ENCODE measurements at places on chromosomes 4 and X. TPM values are rescaled to one million over a fixed set of nuclear protein-coding genes. Genes with fewer than 3 reads are reported as not detected.

MMRN1 gene
- total RNA-seq = not detected

VEGFC gene
- not detected for total RNA-seq

CENPVL2 gene
- not detected for total RNA-seq

DNA sequence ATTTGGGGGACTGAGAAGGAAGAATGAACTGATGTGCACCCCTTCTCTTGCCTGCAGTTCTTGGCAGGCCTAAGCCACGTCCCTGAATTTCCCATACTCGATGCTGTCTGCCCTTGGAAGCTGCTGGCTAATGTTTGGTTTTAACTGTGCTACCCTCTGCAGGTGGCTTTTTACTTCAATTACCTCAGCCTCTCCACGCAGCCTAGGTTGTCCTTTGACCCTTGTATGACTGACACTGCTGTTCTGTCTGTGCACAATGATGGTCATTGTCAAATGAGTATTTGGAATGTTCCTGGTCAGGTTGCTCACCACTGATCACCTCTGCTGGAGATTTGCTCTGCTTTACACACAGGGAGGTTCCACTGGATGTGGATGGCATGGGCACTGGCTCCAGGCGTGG lies 137.1 kb downstream of the ZNF518B start:
- DNase-seq = no peak

DNA sequence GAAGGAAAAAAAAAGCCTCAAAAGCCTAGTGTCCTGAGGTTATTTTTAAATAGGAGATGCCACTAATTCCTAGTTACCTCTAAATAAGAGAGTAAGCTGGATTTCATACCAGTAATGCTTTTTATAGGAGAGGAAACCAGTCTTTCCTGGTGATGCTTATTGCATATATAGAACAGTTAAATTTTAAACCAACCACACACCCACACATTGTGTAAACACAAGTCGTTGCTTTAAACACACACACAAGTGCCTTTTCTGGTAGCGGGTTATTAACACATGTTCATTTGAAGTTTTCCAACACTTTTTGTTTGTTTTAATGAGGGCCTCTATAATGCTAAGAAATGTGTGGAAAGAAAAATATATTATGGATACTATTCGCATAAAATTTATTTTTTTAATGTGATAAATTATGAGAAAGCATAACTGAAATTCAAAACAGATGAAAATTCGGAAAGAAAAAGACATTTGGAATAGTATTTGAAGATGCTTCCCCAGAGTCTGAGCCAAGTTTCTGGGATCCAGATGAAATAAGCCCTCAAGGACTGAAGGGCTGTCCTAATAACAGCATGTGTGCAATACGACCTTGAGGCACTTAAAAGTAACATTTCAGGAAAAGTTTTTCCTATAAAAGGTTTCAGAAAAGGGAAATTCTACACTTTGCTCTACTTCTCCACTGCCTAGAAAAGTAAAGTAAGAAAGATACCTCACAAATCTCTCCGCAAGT lies 2.0 kb downstream of the ANTXR2 start:
- no peak for DNase-seq

DNA sequence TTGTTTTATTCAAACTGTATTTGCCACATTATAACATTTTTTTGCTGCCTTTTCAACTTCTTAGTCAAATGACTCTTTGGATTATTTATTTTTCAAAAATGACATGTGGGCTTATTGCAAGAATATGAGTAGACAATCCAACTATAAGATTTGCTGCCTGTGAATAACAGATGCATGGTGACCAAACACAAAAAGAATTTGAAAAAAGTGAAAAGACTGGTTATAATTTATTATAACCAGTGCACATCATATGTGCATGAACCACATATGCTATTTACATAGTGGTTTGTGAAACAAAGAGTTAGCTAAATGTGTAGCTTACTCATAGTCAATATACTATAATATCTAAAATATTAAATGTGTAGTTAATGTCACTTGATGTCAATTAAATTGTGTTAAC lies 2086.8 kb downstream of the ARAP2 start:
- no peak for DNase-seq

GRCh38 chr4:17812125-17812524 lies 1.3 kb downstream of the NCAPG start:
- no peak for DNase-seq

GRCh38 chrX:150365990-150366911 lies 3.1 kb downstream of the MAMLD1 start:
- peak; percentile 16 for DNase-seq

Data from activated CD8-positive, alpha-beta T cell treated with anti-CD3 and anti-CD28 coated beads for 36 hours (primary cell).